K562 (cell line): ENCODE measurements at places on chromosomes 7 and 10. TPM values are rescaled to one million over a fixed set of nuclear protein-coding genes. Genes with fewer than 3 reads are reported as not detected.

- H3K27ac ChIP-seq: no peak overlapping the region
- no peak overlapping the region for H3K4me3 ChIP-seq
- no peak for DNase-seq
- peaks cover 74% of the 10 kb centered on the region for H3K27me3 ChIP-seq
- H3K4me1 ChIP-seq: peaks cover 10% of the 10 kb centered on the region
Measured at GRCh38 chr7:134454277-134454676, 4.6 kb downstream of the AKR1B1 start.

- no peak overlapping the region for H3K4me3 ChIP-seq
- no peaks in the 10 kb centered on the region for H3K36me3 ChIP-seq
- no peak for DNase-seq
- no peak overlapping the region for H3K27ac ChIP-seq
- H3K4me1 ChIP-seq: no peaks in the 10 kb centered on the region
Measured at GRCh38 chr10:11193001-11193551, 175.4 kb downstream of the CELF2 start.

DNA sequence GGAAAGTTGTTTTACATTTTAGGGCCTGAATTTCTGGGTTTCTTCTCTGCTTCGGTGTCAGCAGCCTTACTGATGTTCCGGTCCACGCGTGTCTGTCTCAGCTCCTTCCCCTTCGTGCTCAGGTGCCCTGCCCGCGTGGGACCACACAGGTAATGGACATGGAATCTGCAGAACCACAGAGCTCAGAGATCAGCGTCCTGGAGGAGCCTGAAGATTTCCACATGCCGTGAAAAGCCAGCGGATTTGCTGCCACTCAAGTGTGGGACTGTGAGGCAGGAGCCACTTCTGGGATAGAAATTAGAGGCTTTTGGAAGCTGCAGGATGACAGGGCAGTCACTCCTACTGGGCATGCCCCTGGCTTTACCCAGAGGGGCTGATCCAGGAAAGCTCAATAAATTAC is 666.1 kb upstream of the FOXK1 start:
- peaks cover 43% of the 10 kb centered on the region for H3K27me3 ChIP-seq
- DNase-seq: no peak

- H3K36me3 ChIP-seq: peaks cover 62% of the 10 kb centered on the region
- no peak overlapping the region for H3K27ac ChIP-seq
- DNase-seq: no peak
- H3K27me3 ChIP-seq: no peaks in the 10 kb centered on the region
- no peak overlapping the region for H3K4me3 ChIP-seq
Measured at GRCh38 chr10:124699471-124700292, 44.5 kb downstream of the FAM53B start.

The ZNF680 gene
- total RNA-seq: 12.0 and 12.7 TPM in 2 replicates

The SPDYE5 gene
- 0.09 TPM in 1 of 2 replicates, not detected in the other for total RNA-seq

The TMEM26 gene
- not detected in 2 replicates for total RNA-seq
